ENCODE measurements at places on chromosomes 3 and 15.

DNA sequence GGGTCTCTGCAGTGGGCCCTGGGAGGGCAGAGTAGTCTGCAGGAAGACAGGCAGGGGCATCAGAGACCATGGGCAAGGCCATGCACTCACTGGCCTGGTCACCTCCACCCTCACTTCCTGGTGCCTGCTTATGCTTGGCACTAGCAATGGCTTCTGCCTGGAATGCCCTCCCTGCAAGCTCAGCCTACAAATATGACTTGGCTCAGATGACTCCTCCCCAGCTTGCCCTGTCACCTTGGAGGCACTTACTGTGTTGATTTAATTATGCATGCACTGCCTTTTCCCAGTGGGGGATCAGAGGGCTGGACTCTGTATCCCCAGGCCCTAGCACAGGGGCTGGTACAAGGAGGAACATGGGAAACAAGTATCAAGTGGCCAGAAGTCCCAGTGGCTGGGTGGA, 7.8 kb downstream of the C3orf18 start:
- DNase-seq, result no peak

DNA sequence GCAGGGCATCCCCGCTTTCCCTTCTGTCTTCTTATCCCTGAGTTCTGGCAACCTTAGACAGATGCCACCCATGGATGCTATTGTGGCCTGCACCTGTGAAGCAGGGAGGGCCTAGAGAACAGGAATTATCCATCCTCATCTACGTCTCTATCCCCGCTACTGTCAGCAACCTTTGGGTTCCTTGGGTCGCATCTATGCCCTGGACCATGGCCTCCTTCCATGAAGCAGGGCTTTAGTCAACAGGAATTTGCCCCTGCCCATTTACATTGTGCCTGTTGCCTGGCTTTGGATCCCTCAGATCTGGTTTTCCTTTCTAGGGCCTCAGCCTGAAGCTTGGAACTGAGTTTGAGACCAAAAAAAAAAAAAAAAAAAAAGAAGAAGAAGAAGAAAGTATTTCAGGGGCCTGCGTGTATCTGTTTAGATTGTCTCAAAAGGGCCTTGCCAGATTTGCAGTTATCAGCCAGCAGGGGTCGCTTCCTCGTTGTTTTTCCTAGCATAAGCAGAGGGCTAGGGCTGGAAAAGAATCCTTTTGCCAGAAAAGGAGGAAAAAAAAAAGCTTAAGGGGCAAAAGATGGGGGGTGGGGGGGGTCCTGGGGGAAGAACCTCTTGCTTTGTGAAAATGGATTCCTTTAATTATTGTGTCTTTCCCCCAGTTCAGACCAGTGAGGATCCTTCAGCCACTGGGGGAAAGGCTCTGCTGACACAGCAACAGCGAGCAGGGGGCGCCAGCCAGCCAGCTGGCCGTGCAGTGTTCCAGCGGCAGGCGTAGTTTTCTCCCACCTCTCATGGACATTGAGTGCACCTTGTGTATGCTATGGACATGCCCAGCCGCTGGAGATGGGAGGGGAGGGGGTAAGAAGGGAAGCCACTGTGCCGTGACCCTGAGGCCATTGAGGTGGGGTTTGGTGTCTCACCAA, 65.7 kb upstream of the ALDH1L1 start:
- DNase-seq, result no peak

DNA sequence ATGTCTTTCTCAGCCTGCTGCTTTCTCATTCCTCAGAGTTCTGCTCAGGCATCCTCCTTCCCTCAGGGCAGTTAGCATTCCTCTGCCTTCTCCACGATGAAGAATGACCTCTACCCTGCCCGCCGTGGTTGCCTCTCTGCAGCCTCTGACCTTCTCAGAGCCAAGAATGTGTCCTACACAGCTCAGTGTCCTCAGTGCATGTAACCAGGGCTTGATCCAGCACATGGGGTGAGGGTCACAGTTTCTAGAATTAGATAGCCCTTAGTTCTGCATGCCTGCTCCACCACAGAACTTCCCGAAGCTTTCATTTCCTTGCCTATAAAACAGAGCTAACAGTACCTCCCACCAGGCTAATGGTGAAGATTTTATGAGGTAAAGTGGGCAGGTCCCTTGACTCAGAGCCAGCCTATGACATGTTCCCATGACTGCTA, 182.1 kb downstream of the CLSTN2 start:
- no peak for DNase-seq

- DNase-seq, result no peak
Measured at GRCh38 chr3:23747841-23748240, 57.9 kb upstream of the UBE2E1 start.

- no peak for DNase-seq
Measured at GRCh38 chr3:142281474-142281873, 56.1 kb upstream of the GK5 start.

Measured in GM04503 (cell line).